ENCODE measurements at places on chromosomes 1 and 21.

DNA sequence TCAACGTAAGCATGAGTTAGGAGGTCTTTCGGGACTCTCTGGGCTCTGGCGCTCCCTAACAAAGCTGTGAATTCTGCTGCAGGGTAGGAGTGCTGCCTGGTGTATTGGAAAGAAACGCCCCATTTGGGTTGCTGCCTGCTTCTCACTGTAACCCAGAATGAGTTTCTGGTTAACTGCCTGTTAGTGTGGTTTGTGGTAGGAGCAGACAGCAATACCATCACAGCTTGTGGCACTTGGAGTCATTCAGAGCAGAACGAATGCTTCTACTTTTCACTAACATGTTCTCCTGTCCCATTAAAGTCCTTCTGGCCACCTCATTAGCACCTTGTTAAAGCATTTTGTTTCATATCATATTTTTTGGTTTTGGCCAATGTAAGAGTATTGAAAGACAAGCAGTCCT lies 18.1 kb downstream of the MAP3K7CL start:
- peak; percentile 13 for DNase-seq

- DNase-seq = no peak
Observed at GRCh38 chr1:67700692-67701410, 15.8 kb downstream of the GADD45A start.

- peak; percentile 65 for DNase-seq
Observed at GRCh38 chr1:156241311-156241811, 623 bp upstream of the BGLAP start.

DNA sequence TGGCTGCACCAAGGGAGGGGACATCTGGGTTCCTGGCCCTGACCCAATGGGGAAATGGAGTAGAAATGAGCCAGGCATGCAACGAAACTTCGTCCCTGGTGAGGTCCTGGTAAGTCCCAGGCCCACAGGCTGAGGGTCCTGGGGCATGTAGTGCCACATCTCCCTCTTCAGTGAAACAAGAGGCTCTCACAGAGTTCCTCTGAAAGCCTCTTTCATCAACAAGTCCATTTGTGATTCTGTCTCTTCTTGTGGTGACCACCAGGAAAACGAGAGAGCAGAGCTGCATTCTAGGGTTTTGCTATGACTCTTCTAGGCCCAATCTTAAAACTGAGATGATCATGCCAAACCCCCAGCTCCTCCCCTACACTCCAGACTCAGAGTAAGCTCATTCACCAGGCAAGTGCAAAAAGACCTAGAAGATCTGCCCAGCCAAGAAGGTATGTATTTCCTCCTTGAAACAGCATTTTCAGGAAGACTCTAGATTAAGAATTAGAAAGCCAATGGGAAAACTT lies 24.3 kb upstream of the RNF220 start:
- no peak for DNase-seq

GRCh38 chr1:44119525-44119924 lies 904 bp downstream of the KLF17 start:
- no peak for DNase-seq

DNA sequence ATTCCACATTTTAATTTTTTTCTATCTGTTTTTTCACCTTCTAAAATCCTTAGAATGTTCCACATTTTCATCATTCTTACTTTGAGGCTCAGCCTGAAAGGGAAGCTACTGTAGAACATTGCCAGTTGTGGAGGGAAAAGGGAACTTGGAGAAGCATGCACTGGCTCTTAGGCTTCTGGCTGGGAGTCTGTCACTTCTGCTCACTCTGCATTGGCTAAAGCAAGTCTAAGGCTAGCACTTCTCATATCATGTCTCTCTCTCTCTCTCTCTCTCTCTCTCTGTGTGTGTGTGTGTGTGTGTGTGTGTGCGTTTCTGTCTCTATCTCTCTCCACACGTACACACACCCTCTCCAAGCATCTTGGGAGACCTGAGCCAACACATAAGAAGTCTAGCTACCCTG lies 49.6 kb upstream of the ADAR start:
- DNase-seq = no peak

GRCh38 chr1:18419113-18419844 lies 61.5 kb upstream of the KLHDC7A start:
- DNase-seq = no peak

- peak; percentile 7 for DNase-seq
Observed at GRCh38 chr1:66022904-66023620, 230.4 kb downstream of the PDE4B start.

- peak; percentile 31 for DNase-seq
Observed at GRCh38 chr1:202029171-202029665, 18.8 kb downstream of the ELF3 start.

DNA sequence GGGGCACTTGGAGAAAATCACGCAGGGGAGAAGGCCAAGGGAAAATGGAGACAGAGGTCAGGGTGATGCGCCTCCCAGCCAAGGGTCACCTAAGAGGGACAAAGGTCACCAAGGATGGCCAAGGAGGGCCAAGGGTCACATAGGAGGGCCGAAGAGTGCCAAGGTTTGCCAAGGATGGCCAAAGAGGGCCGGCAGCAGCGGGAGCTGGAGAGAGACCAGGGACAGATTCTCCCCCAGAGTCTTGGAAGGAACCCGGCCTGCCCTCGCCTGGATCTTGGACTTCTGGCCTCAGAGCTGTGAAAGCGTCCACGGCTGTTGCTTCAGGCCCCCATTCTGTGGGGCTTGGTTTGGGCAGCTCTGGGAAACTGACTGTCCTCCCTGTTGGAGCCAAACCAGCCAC lies 25.6 kb upstream of the ARHGEF16 start:
- no peak for DNase-seq

- peak; percentile 74 for DNase-seq
Observed at GRCh38 chr1:171743081-171743870, 1.4 kb upstream of the VAMP4 start.

Measured in ACHN (cell line).